ENCODE measurements at places on chromosomes 7 and 10. TPM values are rescaled to one million over a fixed set of nuclear protein-coding genes. Genes with fewer than 3 reads are reported as not detected.

DNA sequence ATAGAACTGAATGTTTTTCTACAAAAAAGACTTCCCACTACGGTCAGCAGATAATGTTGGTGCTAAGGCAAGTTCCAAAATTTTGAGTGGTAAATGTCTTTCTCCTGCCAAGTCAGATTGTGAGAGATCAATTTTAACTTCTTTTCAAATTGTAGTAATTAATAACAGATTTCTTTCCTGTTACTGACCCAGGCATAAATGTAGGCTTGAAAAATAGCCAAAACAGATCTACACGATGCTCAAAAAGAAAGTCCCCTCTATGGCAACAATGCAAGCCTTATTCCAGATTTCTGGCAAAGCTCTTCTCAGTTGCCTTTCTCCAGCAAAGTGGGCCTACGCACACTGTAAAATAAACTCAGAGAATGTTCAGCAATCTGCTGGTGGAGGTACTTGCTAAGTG lies 641.0 kb upstream of the NRP1 start:
- no peak for DNase-seq
- no peaks in the 10 kb centered on the region for H3K4me1 ChIP-seq
- H3K27me3 ChIP-seq, result peaks cover 19% of the 10 kb centered on the region
- no peak overlapping the region for H3K27ac ChIP-seq

The EN2 gene
- total RNA-seq, result not detected

The FGF8 gene
- not detected for total RNA-seq

The IDI2 gene
- not detected for total RNA-seq

The LRIT2 gene
- total RNA-seq, result not detected
